ENCODE measurements at places on chromosomes 7 and 10. TPM values are rescaled to one million over a fixed set of nuclear protein-coding genes. Genes with fewer than 3 reads are reported as not detected.
A peak's percentile ranks its signal among the peaks of the same experiment; 100 is the strongest.

DNA sequence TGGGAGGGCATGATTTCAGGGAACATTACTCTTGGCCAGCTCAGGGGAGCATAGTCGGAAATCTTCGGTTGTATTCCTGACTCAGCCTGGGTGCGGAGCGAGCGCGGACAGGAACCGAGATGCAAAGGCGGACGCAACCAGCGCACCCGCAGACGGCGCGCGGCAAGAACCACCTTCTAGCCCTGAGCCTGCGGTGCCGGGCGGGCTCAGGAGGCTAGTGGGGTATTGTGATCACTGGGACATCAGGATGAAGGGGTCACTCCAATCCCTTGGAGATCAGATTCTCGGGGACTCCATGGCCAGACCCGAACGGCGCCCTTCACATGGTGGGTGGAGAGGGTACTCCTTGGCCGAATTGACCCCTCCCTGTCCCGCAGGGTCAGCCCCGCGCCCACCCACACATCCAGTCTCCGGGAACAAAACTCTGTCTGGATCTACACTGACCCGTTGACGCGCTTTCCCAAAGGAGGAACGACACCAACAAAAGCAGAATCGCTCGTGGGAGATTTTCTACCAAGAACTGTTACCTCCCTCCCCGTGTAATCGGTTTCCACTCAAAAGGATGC, 730.5 kb downstream of the ZWINT start:
- no peak overlapping the region for H3K27ac ChIP-seq
- H3K27me3 ChIP-seq: peaks cover 25% of the 10 kb centered on the region
- peak overlapping the region; percentile 10 for H3K4me3 ChIP-seq
- H3K4me1 ChIP-seq: peaks cover 3% of the 10 kb centered on the region

Gene TMEM236
- 0.11 TPM for total RNA-seq

Gene DGKB
- not detected for total RNA-seq

DNA sequence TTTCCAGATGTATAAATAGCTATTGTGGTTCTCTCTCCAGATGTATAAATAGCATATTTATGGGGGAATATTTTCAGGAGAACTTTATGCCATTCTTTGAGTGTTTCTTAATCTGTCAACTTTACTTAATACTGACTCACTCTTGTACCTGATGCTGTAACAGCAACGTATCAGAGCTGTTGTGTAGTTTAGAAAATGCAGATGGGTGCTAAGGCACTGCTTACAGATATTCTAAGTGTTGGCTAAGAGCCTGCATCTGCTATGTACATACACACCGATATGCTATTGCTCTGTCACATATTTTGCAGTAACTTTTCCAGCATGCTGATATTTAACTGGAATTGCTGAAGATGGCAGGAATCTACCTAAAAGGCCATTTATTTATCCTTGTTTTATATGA, 71.9 kb downstream of the WDR37 start:
- H3K4me3 ChIP-seq: no peak overlapping the region
- peaks cover 14% of the 10 kb centered on the region for H3K4me1 ChIP-seq
- no peaks in the 10 kb centered on the region for H3K27me3 ChIP-seq

- H3K4me1 ChIP-seq: peaks cover 70% of the 10 kb centered on the region
- peaks cover 5% of the 10 kb centered on the region for H3K27me3 ChIP-seq
- H3K36me3 ChIP-seq: peaks cover 10% of the 10 kb centered on the region
- peak overlapping the region; percentile 76 for H3K27ac ChIP-seq
Measured at GRCh38 chr10:30493609-30494530, 59.9 kb downstream of the MAP3K8 start.

Gene GJD4
- total RNA-seq: not detected

GRCh38 chr7:92698237-92698841, 108.1 kb upstream of the FAM133B start:
- peaks cover 31% of the 10 kb centered on the region for H3K36me3 ChIP-seq
- no peak overlapping the region for H3K27ac ChIP-seq
- H3K4me3 ChIP-seq: no peak overlapping the region
- peaks cover 19% of the 10 kb centered on the region for H3K4me1 ChIP-seq
- H3K27me3 ChIP-seq: no peaks in the 10 kb centered on the region

- DNase-seq: no peak
- H3K27me3 ChIP-seq: no peaks in the 10 kb centered on the region
- peaks cover 2% of the 10 kb centered on the region for H3K4me1 ChIP-seq
- peaks cover 8% of the 10 kb centered on the region for H3K36me3 ChIP-seq
- no peak overlapping the region for H3K27ac ChIP-seq
Measured at GRCh38 chr10:31876652-31877352, 51.8 kb downstream of the ARHGAP12 start.

- H3K4me3 ChIP-seq: no peak overlapping the region
- no peak overlapping the region for H3K27ac ChIP-seq
- peaks cover 9% of the 10 kb centered on the region for H3K4me1 ChIP-seq
Measured at GRCh38 chr10:72509206-72509799, 116.6 kb downstream of the MICU1 start.

Gene ASZ1
- not detected for total RNA-seq

GRCh38 chr7:85714043-85714578, 527.3 kb upstream of the SEMA3D start:
- H3K27ac ChIP-seq: no peak overlapping the region
- no peaks in the 10 kb centered on the region for H3K27me3 ChIP-seq
- no peak for DNase-seq
- no peaks in the 10 kb centered on the region for H3K36me3 ChIP-seq
- H3K4me3 ChIP-seq: no peak overlapping the region
- no peaks in the 10 kb centered on the region for H3K4me1 ChIP-seq

Gene LRRC18
- not detected for total RNA-seq

DNA sequence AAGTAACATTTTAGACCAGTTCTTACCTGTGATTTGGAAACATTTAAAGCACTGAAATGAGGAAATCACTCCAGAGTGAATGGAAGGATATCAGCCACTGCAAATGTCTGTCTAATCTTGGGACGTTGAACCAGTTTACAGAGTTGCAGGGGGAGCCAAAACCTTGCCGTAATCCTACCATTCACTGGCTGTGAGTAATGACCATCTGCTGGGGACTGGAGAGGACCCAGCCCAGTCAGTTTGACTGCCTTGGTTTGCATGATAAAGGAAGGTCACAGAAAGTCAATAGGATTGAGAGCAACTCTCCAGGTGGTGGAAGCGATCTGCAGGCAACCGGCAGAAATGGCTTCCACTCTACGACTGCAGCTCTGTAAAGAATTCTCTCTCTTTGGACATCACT, 167.2 kb downstream of the AKR1D1 start:
- no peak overlapping the region for H3K27ac ChIP-seq
- no peak overlapping the region for H3K4me3 ChIP-seq
- H3K4me1 ChIP-seq: no peaks in the 10 kb centered on the region
- no peaks in the 10 kb centered on the region for H3K36me3 ChIP-seq
- no peaks in the 10 kb centered on the region for H3K27me3 ChIP-seq
- DNase-seq: no peak

Gene FXYD4
- total RNA-seq: not detected

DNA sequence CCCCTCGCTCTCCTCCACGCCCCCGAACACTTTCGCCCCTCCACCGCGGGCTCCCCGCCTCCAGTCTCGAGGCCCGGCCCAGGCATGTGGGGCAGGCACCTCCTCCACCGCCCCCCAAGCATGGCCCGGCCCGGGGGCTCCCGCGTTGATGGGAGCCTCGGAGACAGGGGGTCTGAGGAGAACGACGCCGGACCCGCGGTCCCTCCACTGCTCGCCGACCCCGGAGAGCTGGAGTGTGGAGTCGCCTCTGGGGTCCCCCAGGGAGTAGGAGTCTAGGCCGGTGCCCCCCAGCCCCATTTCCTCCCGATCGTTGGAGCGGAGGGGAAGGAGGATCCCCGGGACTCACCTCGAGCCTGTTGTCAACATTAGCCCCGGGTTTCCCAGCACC, 206 bp downstream of the UPF2 start:
- H3K36me3 ChIP-seq: peaks cover 9% of the 10 kb centered on the region
- peak overlapping the region; percentile 100 for H3K27ac ChIP-seq
- DNase-seq: peak; percentile 69

- H3K36me3 ChIP-seq: no peaks in the 10 kb centered on the region
- no peaks in the 10 kb centered on the region for H3K4me1 ChIP-seq
- no peak overlapping the region for H3K4me3 ChIP-seq
- no peak for DNase-seq
- no peaks in the 10 kb centered on the region for H3K27me3 ChIP-seq
Measured at GRCh38 chr10:9800571-9800970, 1217.1 kb upstream of the CELF2 start.

- H3K27me3 ChIP-seq: peaks cover 2% of the 10 kb centered on the region
- H3K36me3 ChIP-seq: no peaks in the 10 kb centered on the region
- H3K4me3 ChIP-seq: no peak overlapping the region
- no peaks in the 10 kb centered on the region for H3K4me1 ChIP-seq
- no peak overlapping the region for H3K27ac ChIP-seq
Measured at GRCh38 chr10:63885156-63885555, 364.0 kb downstream of the REEP3 start.

Gene POLR3A
- 20.2 TPM for total RNA-seq

Measured in activated naive CD8-positive, alpha-beta T cell treated with anti-CD3 and anti-CD28 coated beads, Interleukin-2, amount 10 ng/mL, durations not matched to agents 7 days and 5 days (primary cell).